Jurkat, Clone E6-1 (cell line): ENCODE measurements at places on chromosomes 1 and 21.

DNA sequence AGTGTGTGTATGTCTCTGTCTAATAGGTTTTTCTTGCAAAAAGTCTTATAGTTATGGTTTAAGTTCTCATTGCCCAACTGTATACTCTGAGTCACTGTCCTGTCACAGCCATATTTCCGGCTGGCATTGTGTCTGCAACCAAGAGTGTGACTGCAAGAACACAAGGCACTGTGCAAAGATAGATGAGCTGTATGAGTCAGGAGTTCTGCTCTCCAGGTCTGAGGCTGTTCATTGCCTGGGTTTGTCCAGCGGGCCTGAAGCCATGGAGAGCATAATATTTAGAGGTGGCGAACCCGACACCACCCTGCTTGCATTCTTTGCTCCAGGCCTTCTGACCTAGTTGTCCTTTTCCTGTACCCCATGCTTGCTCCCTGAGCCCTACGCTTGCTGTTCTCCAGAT is 50.9 kb upstream of the CNIH3 start:
- no peak for DNase-seq

DNA sequence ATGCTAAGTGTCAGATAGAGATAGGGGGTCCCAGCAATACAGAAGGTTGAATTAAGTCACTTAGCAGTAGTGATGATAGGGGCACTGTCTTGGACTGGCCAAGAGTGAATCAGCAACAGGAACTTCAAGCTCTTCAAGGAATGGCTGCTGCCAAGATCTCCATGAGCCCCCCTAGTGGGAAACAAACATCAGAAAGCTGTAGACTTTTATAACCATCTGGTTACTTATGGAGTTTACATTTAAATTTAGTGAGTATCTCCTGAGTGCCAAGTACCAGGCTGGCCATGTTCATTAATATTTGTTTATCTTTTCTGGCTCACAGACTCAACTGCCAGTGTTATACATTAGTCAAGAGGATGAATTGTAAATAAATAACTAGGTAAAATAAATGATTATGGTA is 327.3 kb downstream of the TTLL7 start:
- DNase-seq = no peak

GRCh38 chr1:198701766-198702539 is 63.1 kb downstream of the PTPRC start:
- no peak for DNase-seq

DNA sequence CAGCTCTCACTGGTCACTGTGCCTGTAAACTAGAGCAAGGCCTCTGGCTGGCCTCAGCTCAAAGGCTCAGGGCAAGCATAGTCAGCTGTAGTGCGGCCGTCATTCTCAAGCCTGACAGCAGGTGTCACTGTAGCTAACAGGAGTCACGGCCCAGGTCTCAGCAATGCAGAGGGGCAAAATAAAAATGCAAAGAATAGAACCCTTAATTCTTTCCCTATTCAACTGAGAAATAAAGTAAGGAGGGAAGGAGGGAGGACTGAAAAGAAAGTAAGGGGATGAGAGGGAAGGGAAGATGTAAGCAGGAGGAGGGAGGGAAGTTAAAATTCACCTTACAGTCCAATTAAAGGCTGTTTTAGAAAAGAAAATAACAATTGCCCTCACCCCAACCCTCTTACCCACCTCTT is 106.1 kb downstream of the KIAA0319L start:
- peak; percentile 50 for DNase-seq

DNA sequence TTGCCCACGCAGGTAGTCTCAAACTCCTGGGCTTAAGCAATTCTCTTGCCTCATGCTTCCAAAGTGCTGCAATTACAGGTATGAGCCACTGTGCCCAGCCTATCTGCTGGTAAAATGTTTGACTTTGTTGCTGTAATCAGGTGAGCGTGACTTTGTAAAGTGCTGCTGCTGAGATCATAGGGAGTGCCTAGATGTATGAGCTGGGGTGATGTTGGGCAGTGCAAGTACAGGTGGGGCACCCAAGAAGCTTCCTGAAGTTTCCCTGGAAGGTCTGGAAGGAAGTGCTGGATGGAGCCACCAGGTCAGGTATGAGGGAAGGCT is 43.1 kb downstream of the KIF21B start:
- no peak for DNase-seq

- DNase-seq = no peak
Measured at GRCh38 chr1:245306628-245307410, 152.0 kb downstream of the KIF26B start.

GRCh38 chr1:1307261-1307922 is 338 bp downstream of the ACAP3 start:
- no peak for DNase-seq

DNA sequence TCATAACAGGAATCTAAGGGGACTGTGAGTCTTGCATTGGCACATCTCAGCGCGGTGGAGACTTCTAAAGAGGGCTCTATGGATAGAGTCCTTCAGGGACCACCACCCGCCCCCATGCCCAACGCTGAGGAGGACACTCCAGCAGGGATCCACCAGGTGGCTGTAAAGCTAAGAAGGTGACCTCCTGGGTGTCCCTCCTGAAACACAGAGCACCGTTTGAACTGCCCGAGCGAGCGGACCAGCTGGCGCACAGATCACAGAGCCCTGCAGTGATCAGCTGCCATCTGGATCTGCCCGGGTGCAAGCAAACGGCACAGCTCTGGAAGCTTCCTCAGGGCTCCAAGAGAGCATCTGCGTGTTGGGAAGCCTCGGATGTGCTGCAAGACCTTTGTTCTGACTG is 51.3 kb upstream of the LYST start:
- no peak for DNase-seq

GRCh38 chr1:83631851-83632250 is 367.1 kb downstream of the TTLL7 start:
- DNase-seq = no peak

GRCh38 chr1:213111502-213111901 is 60.5 kb downstream of the RPS6KC1 start:
- no peak for DNase-seq

GRCh38 chr1:211133393-211133835 is 534 bp downstream of the KCNH1 start:
- DNase-seq = no peak

DNA sequence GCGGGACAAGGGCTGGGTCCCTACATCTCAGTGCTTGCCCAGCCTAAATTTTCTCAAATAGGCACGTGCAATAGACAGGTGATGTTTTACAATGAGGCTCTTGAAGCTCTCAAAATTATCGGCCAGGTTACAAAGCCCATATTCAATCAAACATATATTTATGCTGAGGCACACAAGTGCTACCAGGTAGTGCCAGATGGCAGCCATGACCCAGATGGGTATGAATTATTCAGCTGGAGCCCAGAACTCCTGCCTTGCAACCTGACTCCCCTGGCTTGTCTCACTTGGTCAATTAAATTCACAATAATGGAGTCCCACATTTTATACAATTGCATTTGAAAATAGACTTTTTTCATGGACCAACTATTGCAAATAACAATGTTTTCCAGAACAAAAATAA is 12.3 kb upstream of the ADAM30 start:
- DNase-seq = no peak

DNA sequence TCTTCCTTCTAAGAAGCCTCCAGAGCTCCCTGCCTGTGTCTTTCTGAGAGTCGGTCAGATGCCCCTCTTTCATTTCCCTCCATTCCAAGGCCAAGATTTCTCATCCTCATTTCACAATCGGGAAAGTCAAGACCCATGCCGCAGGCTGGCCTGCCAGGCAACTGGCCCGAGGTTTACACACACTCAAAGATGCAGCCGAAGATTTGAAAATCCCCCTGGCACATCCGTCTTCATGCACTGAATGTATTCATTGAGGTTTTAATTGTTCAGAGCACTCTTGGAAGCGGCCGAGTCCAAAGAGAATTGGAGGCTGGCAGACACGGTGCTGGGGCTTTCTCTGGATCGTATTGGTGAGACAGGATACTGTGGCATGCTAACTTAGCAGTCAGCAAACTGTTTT is 29.1 kb upstream of the SRP9 start:
- no peak for DNase-seq
